ENCODE measurements at places on chromosomes 5 and 9. TPM values are rescaled to one million over a fixed set of nuclear protein-coding genes. Genes with fewer than 3 reads are reported as not detected.

- H3K27ac ChIP-seq = no peak overlapping the region
- H3K27me3 ChIP-seq = no peaks in the 10 kb centered on the region
- peaks cover 16% of the 10 kb centered on the region for H3K36me3 ChIP-seq
- H3K4me1 ChIP-seq = peaks cover 8% of the 10 kb centered on the region
These were observed 80.1 kb downstream of the FBXW11 start for GRCh38 chr5:171926311-171926710.

DNA sequence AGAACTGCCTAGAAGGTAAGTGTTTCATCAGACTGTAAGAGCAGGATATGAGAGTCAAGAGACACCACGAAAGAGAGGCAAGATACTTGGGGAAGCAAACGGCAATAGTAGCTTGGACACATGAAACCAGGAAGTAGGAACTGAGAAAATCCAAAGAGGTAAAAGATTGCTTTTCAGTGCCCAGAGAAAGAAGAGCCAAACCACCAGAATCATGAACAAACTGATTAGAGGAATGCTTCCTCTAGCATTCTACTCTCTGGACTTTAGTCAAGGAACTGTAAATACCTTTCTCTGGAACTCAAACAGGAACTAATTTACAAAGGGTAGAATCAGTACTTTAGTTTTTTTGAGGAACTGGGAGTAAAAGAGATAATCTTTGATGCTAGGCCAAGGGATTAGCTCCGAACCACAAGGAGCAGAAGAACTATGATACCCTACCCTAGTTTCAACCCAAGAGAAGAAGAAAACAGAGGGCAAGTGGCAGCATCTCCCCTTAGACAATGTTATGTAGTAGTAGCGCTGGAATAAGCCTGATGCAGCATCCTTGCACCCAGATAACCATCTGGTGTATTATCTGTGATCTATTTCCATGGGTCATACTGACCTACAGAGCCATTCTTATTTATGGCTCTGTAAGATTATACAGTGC, 41.3 kb downstream of the EFCAB9 start:
- H3K27ac ChIP-seq = no peak overlapping the region
- H3K36me3 ChIP-seq = peaks cover 21% of the 10 kb centered on the region
- H3K27me3 ChIP-seq = no peaks in the 10 kb centered on the region
- H3K4me3 ChIP-seq = no peak overlapping the region

DNA sequence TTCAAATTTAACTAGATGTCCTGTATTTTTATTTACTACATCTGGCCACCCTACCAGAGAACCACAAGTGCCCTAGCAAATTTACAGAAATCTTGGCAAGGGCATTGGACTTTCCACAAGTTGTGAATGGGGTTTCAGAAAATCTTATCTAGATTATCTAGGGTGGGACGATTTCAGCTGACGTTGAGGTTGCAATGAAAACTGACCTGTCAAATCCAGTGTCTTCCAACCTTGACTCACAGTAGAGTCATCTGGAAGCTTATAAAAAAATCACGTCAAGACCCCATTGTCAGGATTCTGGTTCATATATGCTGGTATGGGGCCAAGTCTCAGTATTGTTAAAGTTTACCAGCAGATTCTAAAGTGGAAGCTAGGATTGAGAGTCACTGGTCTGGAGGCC, 109.6 kb upstream of the ACTBL2 start:
- H3K36me3 ChIP-seq = no peaks in the 10 kb centered on the region
- H3K4me3 ChIP-seq = no peak overlapping the region
- H3K27me3 ChIP-seq = no peaks in the 10 kb centered on the region
- no peak overlapping the region for H3K27ac ChIP-seq
- no peak for DNase-seq

DNA sequence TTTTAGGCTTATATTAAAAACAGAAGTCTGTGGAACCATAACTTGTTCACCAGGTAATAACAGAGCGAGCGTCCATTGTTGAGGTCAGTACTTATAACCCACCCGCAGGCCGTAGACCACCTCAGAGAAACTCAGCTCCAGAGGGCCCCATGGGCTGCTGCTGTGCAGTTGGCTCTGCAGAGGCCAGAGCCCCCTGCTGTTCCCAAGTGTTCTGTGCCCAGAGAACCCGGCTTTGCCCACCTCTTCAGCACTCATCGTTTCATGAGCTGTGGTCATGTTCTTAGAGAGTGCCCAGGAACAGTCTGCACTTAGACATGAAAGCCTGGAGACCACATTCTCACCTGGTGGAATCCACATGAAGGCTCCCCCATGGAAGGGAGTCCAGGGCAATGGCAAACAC, 50.4 kb upstream of the SLC2A8 start:
- no peaks in the 10 kb centered on the region for H3K36me3 ChIP-seq
- no peaks in the 10 kb centered on the region for H3K27me3 ChIP-seq
- H3K27ac ChIP-seq = no peak overlapping the region
- DNase-seq = no peak

Gene TLR4
- total RNA-seq = not detected

Measured in activated CD8-positive, alpha-beta memory T cell treated with anti-CD3 and anti-CD28 coated beads, Interleukin-2, amount 10 ng/mL, durations not matched to agents 7 days and 5 days (primary cell).